ENCODE measurements at places on chromosomes 2 and 18.

GRCh38 chr2:174777347-174778084 is 13.2 kb upstream of the CHRNA1 start:
- no peak for DNase-seq

DNA sequence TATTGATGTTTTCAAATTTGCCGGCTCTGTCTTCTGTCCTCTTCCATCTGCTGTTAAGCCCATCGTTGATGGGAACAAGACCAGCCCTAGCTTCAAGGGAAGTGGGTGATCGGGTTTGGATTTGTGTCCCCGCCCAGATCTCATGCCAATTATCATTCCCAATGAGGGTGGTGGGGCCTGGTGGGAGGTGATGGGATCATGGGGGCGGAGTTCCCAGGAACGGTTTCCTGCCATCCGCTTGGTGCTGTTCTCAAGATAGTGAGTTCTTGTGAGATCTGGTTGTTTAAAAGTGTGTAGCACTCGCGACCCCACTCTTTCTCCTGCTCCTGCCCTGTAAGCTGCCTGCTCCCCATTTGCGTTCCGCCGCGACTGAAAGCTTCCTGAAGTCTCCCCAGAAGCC is 9.5 kb downstream of the ASB18 start:
- no peak for DNase-seq

DNA sequence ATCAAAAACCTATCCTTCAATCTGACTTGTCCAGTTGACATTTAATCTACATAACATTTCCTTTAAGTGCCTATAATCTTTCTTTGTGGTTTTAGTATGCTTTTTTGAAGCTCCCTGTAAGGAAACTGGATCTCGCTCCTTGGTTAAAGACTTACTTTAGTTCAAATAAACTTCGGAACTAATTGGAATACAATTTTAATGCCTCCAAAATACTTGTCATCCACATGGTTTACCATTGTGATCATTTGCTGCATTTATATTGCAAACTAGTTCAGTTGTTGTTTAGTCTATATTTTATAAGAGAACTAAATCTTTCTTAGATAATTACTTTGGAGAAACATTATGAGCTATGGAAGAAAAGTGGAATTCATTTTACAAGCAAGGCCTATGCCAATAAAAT is 496.0 kb downstream of the ERBB4 start:
- no peak for DNase-seq

GRCh38 chr2:168732100-168732499 is 70.3 kb upstream of the NOSTRIN start:
- DNase-seq = no peak

DNA sequence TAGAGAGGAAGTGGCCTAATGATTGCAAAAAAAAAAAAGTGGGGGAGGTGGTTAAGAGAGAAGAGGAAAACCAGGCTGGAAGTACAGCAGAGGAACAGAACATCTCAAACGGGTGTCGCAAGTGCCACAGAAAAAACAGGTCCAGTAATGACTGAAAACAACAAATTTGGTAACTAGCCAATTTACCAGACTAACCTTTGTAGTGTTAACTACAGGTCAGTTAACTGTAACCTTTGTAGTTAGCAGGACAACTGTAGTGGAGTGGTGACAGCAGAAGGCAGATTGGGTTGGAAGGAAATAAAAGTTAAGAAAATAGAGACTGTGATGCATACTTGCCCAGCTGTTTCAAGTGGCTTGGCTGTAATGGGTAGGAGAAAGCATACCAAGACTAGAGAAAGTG is 91.4 kb upstream of the CHST9 start:
- DNase-seq = no peak

DNA sequence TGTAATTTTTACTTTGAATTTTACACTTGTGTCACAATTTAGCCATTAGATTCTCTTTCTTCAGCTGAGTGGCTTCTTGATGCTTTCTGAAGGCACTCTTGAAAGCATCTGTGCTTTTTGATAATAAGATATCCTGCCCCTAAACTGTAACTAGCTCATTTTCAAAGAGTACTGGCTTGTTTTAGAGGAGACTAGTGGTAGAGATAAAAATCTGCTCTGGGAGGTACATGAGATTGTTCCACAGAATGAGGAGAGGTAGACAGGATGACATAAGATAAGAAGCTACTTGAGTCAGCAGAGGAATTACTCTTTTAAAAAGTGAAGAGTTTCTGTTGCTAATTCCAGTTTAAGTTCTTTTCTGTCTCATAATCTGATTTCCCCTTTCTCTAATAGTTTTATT is 10.6 kb downstream of the PLEKHB2 start:
- DNase-seq = no peak
